ENCODE measurements at places on chromosomes 5 and 9. TPM values are rescaled to one million over a fixed set of nuclear protein-coding genes. Genes with fewer than 3 reads are reported as not detected.

Gene POLR3G
- 49.6 TPM for total RNA-seq

Gene AQP7
- total RNA-seq: not detected

Gene LECT2
- total RNA-seq: not detected

Gene HRCT1
- total RNA-seq: 617 TPM

Gene G3BP1
- total RNA-seq: 352 TPM

Gene NOL8
- total RNA-seq: 31.0 TPM

Gene MEGF10
- not detected for total RNA-seq

Gene C9orf50
- not detected for total RNA-seq

Gene TPPP
- not detected for total RNA-seq

Gene TUSC1
- 3.2 TPM for total RNA-seq

Gene SLC25A2
- not detected for total RNA-seq

Gene RAB3C
- not detected for total RNA-seq

Gene FOXE1
- total RNA-seq: not detected

Gene TRIM36
- 0.10 TPM for total RNA-seq

Gene FKBP15
- total RNA-seq: 7.9 TPM

Gene COL23A1
- total RNA-seq: 89.5 TPM

Gene POLE3
- 81.1 TPM for total RNA-seq

Gene HEMGN
- not detected for total RNA-seq

Gene CEL
- total RNA-seq: not detected

Gene RLN2
- total RNA-seq: not detected

Gene CD14
- 2.6 TPM for total RNA-seq

Gene BAAT
- 0.13 TPM for total RNA-seq
